ENCODE measurements at places on chromosomes 12 and 14.

GRCh38 chr12:13094367-13094766 lies 9.1 kb downstream of the GSG1 start:
- no peak for DNase-seq

- no peak for DNase-seq
These were observed 136.2 kb upstream of the RASSF8 start for GRCh38 chr12:25822281-25822680.

- DNase-seq = no peak
These were observed 36.3 kb downstream of the SNRNP35 start for GRCh38 chr12:123494124-123494851.

DNA sequence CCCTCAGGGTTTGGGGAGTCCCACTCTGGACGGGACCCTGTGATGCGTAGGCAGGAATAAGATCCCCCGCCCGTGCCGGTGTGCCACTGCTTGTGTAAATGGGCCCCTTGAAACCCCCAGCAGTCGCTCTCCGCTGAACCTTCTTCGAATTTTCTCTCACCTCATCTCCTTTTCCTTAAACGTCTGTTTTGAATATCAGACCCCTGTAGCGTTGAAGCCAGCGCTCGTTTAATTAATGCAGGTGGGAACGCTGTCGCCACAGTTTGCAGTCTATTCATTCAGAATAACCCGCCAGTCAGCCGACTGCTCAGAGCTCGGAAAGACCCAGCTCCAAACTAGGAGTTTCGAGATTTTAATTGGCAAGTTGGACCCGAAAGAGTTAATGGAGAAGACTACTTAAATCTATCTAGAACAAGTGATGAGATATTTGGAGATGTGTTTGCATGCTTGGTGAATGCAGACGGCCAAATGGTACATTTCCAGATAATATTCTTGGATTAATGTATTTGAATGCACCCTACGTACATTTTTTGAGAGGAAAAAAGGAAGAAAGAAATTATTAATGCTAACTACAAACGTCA lies 739 bp upstream of the PPP2R5E start:
- DNase-seq = no peak

DNA sequence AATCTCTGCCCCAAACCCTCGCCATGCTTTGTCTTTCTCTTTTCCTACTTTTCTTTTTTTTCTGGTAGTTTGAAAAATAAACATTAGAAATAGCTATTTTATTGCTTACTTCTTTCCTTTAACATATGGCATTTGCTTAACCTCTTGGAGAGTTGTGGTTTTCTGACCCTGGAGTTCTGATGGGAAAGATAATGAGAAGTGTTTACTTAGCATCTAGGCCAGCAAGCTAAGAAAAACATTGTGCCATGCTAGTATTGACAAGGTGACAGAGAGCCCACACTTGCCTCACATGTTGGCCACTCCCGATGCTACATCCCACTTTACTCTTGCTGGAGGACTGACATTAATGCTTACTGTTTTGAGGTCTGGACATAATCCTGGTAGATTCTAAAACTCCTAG lies 886.2 kb downstream of the DIO2 start:
- DNase-seq = no peak

DNA sequence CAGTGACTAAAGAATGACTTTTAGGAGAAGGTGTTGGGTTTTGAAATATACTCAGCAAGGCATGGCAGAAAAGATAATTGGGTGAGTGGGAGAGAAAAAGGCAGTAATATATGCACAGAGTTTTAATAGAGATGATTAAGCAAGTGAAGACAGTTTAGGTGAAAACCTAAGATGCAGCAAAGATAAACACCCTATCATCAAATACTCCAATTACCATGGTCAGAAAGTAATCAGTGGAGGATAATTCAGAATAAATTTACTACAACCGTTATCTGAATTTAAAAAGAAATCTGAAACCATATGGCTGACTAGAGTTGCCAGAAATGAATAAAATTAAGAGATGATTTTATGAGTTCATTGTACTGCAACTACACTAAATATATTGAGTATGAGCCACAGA lies 26.8 kb downstream of the NAA30 start:
- DNase-seq = no peak

- DNase-seq = no peak
These were observed 135.3 kb downstream of the BTG1 start for GRCh38 chr12:92010368-92010767.

DNA sequence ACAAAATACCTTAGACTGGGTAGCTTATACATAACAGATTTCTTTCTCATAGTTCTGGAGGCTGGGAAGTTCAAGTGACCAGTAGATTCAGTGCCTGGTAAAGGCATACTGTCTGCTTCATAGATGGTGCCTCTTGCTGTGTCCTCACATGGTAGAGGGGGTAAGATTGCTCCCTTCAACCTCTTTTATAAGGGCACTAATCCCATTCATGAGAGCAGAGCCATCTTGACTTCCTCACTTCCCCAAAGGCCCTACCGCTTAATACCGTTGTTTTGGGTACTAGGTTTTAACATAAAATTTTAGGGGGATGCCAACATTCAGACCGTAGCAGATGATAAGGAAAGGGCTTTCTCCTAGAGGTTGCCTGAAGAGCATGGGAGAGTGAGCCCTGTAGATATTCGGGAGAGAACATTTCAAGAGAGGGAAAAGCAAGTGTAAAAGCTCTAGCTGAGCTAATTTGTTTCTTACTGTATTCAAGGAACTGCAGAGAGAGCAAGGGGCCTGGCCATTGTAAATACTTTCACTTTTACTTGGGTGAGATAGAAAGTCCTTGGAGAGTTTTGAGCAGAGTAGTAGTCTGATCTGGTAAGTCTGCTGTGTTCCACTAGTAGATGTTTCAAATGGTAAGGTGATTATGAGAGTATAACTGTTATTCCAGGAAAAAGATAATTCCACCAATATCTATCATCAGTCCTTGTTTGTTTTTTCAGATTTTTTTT lies 27.3 kb downstream of the FRS2 start:
- DNase-seq = no peak

GRCh38 chr12:49189731-49190716 lies 1.1 kb upstream of the TUBA1A start:
- DNase-seq = no peak

DNA sequence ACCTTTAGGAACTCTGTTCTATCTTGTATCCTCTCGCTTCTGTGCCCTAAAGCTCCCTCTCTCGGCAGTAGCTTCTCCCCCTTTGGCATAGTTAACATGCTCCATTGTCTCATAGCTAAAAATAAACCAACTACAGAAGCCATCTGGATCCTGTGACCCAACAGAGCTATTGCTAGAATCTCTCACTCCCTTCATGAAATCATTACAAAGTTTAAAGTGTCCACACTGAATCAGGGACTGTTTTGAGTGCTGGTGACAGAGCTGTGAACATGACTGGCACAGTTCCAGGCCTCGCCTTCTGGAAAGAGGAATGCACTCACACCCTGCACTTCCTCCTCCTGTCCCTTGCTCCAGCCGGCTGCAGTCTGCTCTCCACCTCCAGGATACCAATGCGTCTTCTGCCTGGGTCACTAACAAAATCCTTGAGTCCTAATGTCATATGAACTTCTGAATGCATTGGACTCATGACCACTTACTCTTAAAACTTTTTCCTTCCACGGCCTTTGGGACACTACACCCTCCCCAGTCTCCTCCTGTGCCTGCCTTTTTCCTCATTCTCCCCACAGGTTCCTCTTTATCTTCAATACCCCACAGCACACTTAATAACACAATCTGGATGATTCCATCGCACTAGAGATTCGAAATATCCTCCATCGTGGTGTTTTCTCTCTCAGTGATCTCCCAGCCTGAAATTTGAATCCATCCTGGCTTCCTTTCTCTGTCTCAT lies 13.2 kb downstream of the PLBD1 start:
- DNase-seq = peak; percentile 38

DNA sequence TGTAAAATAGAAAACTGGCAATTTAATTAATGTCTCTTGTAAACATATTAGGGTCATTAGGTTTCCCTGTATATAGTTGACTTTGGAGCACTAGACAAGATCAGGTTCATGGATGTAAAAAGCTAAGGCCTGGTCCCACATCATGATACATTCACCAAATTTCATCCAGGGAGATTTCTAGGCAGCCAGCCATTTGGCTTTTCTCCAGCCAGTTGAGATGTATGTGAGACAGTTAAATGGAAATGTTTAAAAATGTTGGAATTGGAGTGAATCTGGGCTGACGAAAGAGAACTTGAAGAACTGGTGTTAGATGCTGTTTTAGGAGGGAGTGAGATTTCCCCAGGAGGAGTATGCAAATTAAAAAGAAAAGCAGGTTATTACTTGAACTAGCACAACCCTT lies 41.8 kb upstream of the CLEC14A start:
- no peak for DNase-seq

DNA sequence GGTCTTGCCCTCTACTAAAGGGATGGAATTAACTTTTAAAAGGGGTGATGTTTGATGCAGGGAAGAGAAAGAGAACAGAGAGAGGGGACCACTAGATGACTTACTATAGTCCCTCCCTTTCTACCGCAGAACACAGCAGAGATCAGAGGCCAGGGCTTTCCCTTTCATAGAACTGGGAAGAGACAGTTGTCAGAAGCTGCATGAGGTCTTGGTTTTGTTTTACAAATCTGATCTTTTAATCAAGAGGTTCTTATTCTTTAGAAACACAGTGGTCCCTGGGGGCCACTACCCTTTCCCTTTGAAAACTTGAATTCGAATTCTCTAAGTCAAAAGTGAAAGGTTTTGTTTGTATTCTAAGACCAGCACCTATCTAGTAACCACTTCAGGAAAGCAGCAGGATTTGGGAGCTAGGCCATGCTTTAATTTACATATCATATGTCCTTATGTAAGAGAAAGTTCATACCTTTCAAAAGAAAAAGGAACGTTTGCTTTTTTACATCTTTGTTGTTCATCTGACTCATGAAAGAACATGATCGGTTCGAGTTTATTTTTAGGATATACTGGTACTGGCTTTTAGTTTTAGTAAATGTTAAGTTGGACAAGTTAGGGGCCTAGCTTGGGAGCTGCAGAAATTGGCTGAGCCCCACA lies 6.3 kb downstream of the FBXL14 start:
- DNase-seq = no peak

DNA sequence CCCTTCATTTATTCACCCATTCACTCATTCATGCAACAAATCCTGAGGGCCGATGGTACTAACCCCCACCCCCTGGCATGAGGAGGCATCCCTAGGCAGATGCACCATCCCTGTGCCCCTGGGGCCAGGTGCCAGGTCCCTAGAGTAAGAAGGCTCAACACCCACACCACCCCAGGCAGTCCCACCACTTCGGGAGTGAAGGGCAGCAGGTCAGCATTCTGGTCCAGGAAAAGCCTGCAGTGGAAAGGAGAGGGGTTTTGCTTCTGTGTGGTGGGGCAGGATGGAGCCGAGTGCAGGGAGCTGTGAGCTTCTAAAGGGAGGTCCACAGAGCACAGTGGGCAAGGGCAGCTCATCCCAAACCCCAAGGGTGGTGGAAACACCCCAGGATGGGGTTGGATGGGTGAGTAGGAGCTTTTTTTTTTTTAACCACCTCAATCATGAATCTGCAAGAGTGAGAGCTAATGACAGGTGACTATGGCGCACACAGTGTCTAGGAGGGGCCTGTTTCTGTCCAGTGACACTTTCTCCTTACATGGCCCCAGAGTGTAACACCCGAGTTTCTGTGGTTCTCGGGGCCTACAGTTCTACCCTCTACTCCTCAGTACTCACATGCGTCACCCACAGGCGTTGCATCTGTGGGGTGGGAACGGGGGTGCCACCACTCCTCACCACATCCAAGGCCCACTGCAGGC lies 414.3 kb downstream of the TMEM121 start:
- no peak for DNase-seq

GRCh38 chr14:23360496-23360895 lies 4.5 kb downstream of the EFS start:
- DNase-seq = no peak

DNA sequence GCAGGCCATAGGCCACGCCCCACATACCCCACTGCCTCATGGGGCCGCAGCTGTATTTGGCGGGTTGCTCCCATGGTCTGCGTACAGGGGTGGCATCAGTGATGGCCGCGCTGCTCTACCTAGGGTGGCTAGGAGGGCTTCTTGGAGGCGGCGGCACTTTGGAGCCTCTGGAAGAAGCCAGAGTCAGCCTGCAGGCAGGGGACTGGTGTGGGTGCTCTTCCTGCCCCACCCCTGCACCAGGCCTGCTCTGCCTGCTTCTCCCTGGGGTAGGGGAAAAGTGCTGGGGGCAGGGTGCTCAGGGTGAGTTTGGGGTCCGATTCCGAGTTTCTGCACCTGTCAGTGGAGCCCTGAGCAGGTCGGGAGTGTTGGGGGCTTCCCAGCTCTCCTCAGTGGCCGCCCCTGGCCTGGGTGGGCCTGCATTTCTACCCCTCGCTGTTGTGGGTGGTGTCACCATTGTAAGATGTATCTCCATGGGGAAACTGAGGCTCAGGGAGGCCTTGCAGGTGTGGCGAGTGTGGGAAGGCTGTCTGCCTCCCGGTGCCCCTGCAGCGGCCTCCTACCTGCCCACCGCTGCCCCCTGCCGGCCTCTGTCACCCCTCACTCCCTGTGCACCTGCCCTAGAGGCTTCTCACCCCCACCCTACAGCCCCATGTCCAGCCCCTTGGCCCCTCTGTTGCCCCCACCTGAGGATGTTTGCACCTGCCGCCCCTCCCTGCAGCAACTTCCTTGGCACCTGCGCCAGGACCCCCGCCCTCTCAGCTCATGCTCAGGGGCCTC lies 5.5 kb downstream of the CEP170B start:
- no peak for DNase-seq

GRCh38 chr12:122747224-122748135 lies 5.1 kb upstream of the DENR start:
- no peak for DNase-seq

DNA sequence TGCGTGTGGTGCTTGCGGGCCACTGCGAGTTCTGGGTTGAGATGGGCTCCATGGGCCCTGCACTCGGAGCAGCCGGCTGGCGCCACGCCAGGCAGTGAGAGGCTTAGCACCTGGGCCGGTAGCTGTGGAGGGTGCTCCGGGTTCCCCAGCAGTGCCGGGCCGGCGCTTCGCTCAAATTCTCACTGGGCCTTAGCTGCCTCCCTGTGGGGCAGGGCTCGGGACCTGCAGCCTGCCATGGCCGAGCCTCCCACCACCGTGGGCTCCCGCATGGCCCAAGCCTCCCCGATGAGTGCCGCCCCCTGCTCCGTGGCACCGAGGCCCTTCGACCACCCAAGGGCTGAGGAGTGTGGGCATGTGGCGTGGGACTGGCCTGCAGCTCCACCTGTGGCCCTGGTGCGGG lies 375.7 kb downstream of the NELL2 start:
- DNase-seq = no peak

DNA sequence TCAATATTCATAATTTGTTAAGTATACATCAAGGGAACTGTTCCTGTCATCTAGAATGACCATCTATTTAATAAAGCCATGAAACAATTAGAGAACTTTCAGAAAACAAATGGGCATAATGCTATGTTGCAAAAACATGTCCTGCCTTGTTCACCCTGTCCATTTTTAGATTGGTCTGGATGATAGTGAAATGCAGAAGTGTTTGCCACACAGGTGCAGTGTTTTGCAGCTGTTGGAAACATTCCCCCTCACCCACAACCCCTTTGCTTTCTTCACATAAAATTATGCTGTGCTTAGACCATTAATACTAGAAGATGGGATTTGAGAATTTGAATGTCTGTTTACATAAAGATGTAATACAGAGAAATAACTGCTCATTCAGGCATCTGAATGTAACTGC lies 36.5 kb downstream of the LEMD3 start:
- DNase-seq = no peak

Measured in left renal cortex interstitium (tissue), 4 donors.